ENCODE measurements at places on chromosomes 3 and 15.

DNA sequence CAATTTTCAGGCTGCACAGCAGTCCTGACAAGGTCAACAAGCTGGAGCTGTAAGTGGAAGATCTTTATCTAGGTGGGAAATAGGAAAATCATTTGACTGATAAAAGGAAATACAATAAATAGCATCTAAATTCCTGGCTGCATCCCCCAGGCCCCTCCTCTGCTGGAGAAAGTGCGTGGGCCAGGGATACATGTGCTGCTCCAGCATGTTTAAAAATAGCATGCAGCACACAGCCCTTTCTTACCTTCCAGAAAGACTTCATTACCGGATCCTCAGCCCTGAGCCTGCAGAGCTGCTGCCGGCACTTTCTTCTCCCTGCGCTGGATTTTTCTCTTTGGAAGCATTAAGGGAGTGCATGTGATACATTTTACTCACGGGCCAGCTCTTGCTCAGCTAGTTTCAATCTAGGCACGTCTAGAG is 77.3 kb downstream of the HMG20A start:
- DNase-seq: no peak

DNA sequence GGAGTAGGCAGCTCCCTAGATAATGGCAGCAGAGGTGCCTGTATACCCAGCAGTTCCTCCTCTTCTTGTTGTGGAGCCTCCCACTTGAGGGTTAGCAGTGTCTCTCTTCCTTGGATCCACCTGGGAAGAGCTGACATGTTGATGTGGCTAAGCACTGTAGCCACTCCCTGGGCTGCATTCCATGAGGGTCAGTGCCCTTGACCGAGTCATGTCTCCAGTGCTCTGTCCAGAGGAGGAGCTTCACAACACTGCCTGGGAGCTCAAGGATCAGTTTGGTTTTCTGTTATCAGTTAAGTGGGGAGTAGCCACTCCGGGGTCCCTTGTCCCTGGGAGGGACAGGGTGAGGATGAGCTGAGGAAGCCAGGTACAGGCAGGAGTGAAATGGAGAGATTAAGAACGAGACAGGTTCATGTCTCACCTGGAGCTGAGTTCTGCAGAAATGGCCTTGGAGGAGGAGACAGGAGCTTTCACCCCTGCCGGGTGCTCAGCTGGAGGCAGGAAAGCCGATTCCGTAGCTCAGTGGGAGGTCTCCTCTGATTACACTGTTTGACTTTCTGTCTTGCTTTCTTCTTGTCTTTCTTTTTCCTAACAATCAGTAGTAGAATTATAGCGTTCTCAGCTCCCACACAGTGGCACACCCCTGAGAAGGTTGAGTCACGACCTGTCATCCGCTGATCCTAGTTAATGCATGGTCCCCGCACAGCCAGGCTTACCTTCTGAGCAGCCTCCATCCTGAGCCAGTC is 57.9 kb upstream of the SEC22A start:
- DNase-seq: no peak

GRCh38 chr15:38068626-38069391 is 134.4 kb downstream of the TMCO5A start:
- no peak for DNase-seq

DNA sequence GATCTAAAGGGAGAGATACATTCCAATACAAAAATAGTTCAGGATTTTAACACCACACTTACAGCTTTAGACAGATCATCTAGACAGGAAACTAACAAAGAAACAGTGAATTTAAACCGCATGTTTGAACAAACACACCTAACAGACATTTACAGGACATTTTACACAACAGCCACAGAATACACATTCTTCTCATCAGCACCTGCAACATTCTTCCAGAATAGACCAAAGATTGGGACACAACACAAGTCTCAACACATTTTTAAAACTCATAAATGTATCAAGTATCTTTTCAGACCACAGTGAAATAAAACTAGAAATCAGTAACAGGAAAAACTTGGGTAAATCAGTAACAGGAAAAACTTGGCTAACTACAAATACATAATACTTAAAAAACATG is 256.3 kb downstream of the MCTP2 start:
- DNase-seq: no peak

DNA sequence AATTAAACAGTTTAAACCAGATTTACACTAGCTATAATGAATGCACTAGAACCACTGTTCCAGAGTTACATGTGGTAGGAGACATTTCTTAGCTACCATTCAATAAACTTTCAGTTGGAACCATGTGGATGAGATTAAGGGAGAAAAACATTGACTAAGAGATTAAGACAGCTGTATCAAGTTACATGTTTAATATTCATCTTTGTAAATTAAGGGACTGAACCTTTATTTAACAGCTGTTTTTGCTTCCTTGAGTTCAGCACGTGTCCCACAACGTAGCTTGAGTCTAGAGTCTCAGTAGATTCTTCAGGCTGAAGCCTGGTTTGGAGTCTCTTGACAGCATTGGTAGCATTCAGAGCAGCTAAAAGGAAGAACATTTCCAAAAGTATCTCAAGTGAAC is 27.2 kb upstream of the CFAP44 start:
- DNase-seq: no peak

DNA sequence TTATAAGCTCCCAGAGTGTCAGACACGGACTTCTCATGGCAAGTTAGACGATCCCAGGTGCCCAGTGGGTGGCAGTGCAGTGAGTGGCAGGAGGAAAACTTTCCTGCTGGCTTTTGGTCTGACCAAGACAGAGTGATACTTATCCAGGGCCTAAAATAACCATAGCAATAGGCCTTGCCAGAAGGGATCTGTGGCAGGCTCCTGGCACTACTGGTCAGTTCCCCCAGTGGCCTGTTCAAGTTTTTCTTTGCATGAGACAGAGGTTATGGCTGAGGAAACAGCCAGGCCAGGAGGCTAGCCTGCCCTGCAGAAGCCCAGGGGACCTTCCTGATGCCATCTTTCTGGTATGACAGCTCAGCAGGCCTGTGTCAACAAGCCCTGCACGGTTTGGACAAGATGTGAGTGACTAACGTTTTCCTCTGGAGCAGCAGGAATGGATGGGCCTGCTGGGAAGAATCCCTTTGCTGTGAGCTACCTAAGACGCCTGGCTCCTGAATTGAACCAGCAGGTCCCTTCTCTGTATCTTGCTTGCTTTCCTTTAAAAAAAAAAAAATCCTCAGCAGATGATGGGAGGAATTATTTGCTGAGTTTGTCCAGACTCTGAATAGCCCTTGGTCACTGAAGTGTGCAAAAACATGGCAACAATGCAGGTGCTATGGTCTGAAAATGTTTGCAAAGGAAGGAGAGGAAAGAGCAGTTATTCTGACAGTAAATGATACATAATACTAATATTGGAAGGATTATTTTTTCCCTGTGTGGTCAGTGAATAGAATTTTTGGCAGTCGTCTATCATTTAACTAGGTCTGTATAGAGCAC is 18.0 kb downstream of the SCG5 start:
- DNase-seq: no peak

DNA sequence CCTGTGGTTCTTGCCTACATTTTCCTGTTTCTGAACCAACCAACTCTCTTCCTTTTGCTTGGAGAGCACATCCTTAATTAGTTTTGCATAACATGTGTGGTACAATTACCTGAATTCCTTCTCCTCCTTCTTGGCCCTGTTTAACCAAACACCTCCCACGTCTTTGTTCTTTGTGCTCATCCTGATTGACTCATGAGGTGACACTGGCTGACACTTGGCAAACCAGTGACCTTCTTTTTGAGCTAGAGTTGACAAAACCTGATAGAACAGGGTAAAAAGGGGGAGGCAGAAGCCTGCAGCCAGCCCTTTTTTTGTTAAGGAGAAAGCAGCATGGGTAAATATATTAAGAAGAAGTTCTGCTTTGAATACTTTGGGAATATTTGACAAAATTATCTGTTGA is 99.2 kb upstream of the SAMMSON start:
- DNase-seq: no peak

DNA sequence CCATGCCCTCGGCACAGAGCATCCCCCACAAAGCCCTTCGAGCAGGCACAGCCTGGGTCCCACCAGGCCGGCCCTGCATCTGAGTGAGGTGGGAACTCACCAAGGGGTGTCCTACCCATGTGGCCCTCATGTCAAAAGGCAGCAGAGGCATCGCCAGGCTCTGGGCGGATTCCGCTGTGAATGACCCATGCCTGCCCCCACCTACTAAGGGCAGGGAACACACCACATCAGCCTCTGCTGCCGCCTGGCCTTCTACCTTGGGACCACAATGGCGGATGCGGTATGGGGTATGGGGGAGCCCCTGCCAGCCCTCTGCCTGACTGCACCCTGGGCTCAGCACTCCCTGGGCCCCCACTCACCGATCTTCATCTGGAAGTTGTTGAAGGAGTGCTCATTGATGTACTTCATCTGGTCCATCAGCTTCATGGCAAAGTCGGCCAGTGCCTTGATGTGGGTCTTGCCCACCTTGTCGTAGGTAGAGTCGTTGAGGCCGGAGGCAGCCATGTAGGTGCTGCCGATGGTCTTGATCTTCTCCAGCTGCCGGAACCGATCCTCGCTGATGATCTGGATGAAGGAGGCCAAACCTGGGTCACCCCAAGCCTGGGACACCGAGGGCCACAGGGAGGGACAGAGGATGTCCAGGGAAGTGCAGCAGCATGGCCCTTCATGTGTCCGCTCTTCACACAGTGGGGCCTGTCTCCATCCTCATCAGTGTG is 87.8 kb downstream of the SEC22A start:
- DNase-seq: no peak

- DNase-seq: no peak
Measured at GRCh38 chr15:56242576-56243162, 1.0 kb downstream of the RFX7 start.

DNA sequence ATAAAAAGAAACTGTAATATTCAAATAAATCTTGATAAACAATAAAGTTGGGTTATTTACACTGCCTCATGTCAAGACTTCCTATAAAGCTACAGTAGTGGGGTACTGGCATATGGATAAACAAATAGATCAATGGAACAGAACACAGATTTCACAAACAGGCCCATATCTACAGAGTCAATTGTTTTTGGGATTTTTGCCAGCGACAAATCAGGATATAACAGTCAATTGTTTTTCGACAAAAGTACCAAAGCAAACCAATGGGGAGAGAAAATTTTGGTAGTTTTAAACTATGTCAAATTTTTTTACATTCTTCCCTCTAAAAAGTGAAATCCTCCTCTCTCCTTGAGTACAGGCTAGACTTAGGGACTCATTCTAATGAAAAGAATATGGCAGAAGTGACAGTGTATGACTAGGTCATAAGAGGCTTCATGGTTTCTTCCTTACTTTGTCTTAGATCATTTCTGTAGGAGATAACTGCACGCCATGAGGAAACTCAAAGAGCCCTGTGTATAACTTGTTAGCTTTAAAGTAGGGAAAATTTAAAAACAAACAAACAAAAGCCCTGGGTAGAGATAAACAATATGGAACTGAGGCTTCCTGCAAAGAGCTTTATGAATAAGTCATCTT is 16.9 kb downstream of the IP6K1 start:
- no peak for DNase-seq

DNA sequence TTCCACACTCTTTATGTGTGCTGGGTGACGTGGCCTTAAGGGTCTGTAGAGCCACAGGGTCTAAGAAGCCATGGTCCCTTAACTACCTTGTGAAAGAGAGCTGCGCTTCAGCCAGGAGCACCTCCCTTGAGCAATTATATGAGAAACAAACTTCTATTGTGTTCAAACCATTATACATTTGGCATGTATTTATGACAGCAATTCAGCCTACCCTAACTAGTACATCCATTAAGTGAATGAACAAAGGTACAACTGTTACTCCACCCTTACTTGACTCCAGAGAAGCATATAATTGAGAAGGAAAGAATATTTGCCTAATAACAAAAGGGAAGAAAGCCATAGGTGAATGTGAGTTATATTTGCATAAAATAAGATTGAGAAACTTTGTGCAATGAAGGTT is 69.8 kb upstream of the BOC start:
- DNase-seq: no peak

GRCh38 chr3:119240101-119240590 is 532 bp downstream of the B4GALT4 start:
- DNase-seq: no peak

GRCh38 chr15:85284497-85284896 is 95.9 kb upstream of the AKAP13 start:
- DNase-seq: no peak

- DNase-seq: no peak
Measured at GRCh38 chr3:123229145-123229544, 27.4 kb downstream of the SEC22A start.

DNA sequence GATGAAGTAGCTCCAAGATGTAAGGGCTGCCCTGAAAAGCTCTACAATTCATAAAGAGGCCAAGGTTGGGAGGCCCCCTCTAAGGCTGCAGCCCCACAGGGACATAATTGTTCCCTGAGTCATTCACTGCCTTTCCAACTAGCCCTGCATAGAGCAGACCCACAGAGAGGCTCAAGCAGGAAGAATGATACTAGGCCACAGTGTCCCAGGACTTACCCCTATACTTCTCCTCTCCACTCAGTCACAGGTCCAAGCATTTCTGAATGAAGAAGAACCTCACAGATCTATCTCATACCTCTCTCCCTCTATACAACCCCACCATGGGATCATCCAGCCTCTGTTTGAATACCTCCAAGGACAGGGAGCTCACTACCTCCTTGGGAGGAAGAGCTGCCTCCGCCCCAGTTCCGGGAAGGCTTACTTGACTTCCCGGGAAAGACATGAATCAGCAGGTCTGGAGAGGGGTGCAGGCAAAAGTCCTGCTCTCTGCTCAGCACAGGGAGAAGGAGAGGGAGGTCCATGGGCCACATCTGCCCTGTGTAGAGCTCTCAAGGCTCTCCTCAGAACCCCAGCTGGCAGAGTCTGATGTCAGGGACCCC is 6.9 kb upstream of the SKIC8 start:
- DNase-seq: no peak

GRCh38 chr3:128276146-128276435 is 122.8 kb downstream of the EEFSEC start:
- no peak for DNase-seq

DNA sequence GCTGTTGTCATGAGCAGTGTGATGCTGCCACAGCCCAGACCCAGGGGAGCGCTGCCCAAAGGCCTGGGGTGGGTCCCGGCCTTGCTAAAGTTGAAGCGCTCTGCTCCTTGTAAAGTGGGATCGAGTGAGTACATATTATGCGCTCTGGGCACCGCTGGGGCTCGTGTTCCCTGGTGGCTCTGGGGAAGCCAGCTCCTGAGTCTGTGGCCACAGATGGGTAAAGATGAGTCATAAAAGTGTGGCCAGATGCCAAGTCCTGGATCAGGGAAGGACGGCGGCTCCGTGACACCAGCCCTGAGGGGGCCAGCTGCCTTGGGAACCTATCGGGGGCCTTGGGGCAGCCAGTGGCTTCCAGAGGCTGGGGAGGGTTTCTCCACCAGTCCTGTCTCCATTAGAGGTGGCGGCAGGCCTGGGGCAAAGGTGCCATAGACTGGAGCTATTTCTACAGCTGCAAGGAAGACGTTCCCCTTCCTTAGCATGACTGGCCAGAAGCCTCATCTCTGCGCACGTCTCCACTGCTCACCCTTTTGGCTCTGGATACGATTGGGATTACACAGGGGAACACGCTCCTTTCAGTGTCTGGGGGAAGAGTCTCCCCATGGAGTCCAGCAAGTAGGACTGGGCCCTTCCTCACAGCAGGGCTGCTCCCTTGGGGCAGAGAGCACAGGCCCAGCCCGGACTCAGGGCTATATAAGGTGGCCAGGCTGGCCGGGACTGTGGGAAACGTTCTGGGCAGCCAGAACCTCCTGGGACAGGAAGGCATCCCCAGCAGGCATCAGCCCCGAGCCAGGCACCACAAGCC is 1.2 kb upstream of the ITIH4 start:
- DNase-seq: no peak

All from T follicular helper cell (primary cell).